H1 (cell line): ENCODE measurements at places on chromosomes 11 and 22.

DNA sequence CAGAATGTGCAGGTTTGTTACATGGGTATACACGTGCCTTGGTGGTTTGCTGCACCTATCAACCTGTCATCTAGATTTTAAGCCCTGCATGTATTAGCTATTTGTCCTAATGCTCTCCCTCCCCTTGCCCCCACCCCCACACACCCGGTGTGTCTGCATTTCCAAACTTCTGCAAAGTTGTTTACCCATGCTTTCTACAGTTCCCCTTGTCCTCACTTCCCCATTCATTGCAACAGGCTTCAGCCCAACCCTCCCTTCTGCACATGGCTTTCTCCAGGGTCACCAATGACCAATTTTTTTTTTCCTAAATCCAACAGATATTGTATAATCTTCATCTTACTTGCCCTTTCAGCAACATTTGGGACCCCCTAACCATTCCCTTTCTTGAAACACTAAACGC lies 32.0 kb upstream of the NUP50 start:
- no peak for DNase-seq

- DNase-seq: no peak
Observed at GRCh38 chr11:75264356-75264755, 23.8 kb downstream of the TPBGL start.

DNA sequence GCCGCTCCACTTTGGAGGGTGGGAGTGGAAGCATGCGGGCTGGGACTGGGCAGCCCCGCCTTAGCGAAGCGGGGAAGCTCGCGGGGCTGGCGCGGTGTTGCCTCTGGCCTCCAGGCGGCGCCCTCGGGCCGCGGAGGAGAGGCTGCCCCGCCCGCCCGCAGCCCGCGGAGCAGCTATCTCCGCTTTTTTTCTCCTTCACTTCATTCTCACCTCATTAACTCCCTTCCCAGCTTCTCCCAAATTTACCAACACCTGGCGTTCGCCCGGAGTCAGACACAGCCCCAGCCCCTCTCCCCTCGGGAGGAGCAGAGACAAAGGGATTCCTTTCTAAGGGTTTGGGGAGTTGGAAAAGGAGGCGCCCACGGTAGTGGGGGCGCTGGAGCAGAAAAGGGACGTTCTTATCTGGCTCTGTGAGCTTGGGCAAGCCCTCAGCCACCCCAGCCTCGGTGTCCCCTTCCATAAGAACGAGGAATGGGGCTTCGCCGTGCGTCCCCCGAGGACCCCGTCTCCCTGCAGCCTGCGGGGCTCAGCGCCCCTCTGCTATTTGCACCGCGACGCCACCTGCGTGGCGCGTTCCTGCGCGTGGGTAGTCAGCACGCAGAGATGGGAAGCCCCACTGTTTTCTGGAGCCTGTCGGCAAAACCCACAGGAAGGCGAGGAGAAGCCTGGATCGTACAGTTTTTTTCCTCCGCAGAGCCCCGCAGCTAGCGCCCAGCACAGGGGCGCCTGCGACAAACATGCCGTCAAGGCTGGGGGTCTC lies 1.5 kb upstream of the WNT11 start:
- no peak for DNase-seq

DNA sequence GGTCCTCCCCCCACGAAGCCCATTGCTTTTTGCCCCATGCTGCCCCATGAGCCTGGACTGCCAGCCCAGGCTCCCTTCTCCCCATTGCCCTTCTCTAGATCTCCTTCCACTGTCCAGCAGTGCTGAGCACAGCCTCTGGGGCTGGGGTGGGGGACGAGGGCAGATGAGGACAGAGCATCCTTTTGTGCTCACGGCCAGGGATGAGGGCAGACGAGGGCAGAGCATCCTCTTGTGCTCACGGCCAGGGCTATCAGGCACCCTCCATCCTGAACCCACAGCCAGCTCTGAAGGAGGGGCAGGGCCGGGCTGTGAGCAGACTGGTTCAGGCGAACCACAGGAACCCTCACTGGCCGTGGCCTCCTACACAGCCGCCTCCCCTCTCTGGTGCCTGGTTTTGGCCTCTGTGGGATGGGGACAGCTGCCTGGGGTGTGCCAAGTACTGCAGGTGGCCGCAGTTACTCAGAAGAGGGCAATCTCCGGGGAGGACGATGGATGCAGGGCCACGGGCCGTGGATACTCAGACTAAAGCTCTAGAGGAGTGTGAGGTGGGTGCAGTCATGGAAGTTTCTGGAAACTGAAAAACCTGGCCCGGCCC lies 1258.8 kb downstream of the BRD1 start:
- no peak for DNase-seq

DNA sequence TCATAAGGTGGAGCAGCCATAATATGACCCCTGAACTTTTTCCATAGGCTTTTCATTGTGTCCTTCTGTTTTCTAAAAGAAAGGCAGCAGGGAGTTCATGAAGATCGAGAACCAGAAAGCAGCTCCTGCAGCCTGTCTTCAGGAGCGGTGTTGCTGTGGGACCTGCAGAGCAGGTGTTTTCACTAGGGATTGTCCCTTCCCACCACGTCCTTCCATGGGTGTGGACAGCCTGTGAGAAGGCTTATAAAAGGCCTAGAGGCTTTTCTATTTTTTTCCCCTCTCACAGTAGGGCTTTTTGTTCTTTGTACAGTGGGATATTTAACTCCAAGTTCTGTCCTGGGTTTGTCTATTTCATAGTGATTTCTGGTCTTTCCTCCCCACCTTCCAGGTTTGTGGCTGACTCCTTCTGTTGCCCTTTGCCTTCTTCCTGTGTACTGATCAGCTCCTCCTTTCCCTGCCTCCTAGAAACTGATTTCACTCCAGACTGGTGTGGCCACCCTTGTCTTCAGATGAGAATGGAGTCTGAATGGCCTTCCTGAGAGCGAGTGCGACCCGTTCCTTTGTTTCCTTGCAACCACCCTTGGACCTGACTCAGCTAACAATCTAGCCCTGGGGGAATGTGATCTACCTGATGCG lies 10.1 kb downstream of the MRPL16 start:
- no peak for DNase-seq
